NCI-H1694 treated with DMSO at 0.1 percent for 48 hours (cell line): ENCODE measurements at places on chromosomes 11 and 22.

GRCh38 chr11:1399386-1400316 lies 9.9 kb downstream of the BRSK2 start:
- no peak for DNase-seq

DNA sequence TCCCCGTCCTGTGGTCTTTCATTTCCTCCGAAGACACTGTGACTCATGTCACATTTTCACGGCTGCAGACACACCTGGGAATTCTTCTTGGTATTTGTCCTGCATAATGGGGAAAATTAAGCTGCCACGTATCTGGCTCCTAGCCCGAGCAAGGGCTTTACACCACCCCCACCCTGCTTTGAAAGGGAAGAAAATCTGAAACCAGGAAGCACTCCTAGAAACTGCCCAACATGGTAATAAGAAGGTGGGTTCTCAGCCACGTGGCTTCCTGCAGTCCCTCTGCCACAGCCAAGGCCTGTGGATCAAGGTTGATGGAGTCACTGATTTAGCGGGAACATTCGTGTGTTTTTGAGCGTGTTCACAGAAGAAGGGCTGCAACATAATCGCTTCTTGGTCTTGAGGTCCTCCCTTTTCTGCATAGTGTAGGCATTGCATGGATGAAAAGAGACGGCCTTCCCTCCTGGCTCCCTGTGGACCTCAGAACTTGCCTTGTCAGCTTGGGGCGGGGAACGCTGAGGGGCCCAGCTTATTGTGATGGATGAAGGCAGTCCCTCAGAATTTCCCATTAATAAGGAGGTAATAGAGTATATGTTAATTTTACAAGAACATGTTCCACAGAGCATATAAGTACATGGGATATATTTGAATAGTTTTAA lies 292.0 kb downstream of the NTM start:
- no peak for DNase-seq

DNA sequence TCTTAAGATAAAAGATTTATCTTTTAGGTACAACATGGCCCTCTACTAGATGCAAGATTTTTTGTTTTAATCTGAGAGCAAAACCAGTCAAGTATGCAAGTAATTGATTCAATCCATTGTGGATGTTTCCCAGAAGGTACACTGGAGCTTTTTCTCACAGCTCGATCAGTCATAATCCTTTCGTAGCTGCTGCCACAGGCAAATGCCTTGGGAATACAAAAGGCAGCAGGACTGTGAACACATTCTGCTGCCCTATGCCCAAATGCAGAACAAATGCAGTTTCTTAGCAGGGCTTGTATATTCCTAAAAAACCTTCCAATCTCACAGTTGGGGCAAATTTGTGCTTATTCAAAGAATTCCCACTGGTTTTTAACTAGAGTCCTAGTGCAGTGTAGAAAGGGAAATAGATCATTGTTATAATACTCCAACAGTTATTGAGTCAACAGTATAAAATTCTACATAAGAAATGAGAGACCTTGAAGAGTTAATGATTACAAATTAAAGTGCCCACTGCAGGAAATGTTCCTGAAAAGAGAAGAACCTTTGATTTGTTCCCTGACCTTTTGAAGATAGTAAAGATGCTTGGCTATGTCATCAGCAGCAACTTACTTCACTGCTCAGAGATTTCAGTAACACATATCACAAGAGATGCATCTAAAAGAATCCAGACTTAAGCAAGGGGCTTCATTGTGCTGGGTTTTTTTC lies 14.1 kb downstream of the LPXN start:
- DNase-seq: no peak

DNA sequence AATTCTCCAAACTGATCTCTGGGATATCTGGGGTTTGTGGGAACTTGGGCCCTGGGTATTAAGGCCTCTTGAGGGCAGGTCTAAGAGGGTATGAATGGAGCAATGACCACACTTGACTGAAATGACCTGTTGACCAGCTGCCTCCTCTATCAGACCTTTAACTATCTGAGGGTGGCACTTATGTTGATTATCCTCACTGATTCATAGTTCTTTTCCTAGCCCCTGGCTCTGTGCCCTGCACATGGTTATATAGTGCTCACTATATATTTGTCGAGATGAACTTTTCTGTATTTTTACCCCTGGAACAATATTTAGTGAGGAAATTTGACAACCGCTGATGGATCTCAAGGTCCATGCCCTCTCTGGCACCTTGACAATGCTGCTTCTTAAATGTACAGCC lies 305.5 kb upstream of the PLET1 start:
- no peak for DNase-seq

GRCh38 chr11:121692236-121692635 lies 239.5 kb upstream of the SORL1-AS1 start:
- DNase-seq: no peak

- DNase-seq: no peak
Observed at GRCh38 chr11:131458421-131458820, 88.0 kb downstream of the NTM start.

DNA sequence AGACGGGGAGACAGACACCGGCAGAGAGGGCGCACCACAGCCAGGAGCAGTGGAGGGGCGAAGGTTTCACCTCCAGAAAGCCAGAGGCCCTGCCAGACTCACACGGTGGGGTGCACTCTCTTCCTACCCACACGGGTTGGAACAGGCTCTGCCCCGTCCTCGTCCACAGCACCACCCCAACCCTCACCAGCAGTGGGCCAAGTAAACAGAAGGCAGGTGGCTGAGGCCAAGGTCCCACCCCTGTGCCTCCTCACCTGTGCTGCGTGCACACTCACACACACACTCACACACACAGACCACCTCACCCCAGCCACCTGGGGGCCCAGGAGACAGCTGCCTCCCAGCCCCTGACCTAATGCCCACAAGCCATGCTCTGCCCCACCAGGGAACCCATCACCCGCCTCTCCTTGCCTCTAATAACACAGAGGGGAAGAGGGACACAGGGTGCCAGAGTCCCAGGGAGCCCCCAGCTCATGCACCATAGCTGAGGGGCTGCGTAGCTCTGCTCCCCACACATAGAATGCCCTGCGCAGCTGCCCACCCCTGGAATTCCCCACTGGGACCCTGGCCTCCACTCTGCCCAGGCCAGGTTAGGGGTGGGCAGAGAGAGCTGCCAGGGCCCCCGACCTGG lies 3.1 kb downstream of the CYB5R3 start:
- DNase-seq: no peak
